ENCODE measurements at places on chromosomes 6 and 20.

DNA sequence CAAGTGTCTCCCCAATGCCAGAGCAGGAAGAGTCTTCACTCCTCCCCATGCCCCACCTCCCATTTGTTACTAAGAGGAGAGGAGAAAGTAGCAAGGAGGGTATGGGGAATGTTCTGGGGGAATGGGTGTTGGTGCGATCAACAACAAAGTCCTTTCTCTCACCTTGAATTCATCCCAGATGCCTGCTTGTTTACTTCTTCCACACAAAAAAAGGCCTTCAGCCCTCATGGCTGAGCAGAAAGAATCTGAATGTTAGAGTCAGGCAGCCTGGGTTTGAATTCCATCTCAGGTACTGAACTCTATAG lies 9.9 kb downstream of the MOG start:
- DNase-seq: no peak

DNA sequence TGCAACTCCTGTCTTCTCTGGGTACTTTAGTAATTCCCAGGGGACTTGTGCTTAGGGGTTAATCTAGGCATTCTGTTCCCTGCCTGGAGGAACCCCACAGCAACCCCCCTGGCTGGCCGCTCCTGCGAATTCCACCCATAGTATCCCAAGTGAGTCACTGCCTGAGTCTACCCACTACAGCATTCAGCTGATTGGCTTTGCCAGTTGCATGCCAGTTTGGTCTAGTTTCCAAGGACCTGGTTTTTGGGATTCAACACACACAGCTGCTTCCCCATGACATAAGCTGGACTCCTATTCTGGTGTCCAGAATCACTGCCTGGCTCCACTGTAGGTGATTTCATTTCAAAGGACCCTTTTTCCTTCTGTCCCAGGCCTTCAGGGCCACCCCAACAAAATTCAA lies 40.3 kb downstream of the PLCG1 start:
- no peak for DNase-seq

DNA sequence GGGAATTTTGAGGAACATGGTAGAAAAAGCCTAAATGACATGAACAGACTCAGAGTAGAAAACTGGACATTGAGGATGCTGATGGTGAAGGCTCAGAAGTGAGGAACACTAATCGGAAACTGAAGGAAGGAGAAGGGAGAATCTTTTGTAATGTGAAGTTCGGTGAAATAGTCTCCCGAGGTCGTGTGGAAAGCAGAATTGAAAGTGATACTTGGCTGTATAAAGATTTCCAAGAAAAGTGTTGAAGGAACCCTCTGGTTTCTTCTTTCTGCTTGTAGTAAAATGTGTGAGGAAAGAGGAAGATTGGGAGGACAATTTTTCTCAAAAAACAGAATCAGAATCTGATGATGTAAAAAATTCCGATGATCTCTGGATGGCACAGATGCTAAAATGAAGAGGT lies 115.4 kb downstream of the LAMP5 start:
- no peak for DNase-seq

- peak; percentile 77 for DNase-seq
Observed at GRCh38 chr6:16319813-16320532, 81.6 kb downstream of the GMPR start.

DNA sequence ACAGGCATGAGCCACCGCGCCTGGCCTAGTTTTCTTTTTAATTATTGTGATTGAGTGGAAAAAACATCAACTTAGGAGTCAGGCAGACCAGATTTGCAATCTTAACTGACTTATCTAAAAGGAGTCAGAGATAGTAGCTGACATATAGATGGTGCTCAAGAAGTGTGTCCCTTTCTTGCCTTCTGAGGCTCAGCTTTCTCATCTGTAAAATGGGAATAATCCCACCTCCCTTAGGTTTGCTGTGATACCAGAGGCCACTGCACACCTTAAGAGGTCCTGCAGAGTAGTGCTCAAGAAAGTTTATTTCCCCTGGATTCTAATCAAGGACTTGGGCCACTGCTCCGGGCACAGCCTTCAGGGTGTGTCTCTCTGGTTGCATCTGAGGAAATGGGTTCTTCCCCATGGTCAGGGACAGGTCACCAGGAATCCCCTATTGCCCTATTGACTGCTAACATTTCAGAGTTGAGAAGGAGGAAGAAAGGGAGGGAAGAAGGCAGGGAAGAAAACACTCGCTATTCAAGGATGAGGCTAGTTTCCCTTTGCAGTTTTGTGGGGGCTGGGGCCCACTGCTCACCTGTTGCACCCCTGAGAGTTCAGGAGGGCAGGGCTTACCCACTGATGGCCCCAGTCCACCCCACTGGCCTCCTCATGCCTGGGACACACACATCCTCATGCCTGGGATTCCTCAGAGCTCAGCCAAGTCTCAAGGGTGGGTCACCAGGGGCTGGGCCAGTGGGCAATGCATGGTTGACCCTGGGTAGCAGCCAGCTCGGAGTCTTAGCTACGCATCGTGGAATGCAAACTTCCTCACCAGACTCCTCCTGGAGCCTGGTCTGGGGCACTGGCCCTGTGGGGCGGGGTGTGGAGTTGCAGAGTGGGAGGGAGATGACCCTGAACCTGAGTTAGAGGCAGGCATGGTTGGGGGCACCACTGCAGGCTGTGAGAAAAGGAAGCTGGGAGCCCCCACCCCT lies 21.2 kb downstream of the C6orf132 start:
- DNase-seq: no peak

GRCh38 chr6:127267646-127268625 lies 1.3 kb downstream of the RNF146 start:
- no peak for DNase-seq

DNA sequence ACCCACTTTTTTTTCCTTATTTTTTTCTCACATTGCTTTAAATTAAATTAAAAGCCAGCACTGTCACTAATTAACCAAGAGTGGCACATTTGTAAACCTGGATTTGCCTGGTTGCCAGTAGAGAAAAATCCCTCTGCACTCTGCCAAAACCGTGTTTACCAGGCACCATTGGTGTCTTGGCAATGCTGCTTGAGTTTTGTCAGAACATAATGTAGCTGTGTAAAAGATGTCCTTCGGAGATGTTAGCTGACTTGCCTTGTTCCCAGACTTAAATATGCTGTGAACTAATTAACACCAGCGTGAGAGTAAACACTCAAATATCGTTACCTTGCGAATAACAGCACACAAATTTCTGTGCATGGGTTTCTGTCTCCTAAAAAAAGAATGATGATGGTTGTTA lies 694.9 kb upstream of the ID4 start:
- DNase-seq: no peak

DNA sequence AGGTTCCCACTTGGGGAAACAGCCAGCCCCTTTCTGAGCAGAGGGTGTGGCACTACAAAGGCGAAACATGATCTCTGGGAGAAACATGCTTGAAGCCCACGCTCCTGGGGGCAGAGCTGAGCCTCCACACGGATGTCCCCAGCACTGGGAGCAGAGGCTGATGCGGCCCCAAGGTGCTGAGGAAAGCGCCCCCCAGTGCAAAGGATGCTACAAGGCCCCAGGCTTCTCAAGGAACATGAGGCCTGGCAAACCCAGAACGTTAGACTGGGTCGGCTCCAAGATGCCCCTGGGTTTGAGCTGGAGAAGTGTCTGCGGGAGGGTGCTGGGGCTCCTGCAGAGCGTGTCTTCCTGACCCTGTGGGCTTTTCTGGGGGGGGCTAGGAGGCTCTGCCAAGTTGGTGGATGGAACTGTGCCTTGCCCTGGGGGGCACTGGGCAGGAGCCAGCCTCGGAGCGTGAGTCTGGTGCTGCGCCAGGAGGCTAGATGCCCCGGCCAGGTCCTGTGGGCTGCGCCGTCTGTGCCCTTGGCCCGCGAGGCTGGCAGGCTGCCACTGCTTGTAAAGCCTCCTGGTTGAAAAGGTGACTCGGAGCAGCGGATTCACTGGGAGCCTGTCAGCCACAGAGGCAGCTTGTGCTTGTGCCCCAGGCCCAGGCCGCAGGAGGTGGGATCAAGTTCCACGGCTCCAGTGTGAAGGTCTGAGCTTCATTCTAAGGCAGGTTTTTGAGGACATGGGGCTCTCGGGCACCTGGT lies 8.1 kb downstream of the SYNJ2 start:
- DNase-seq: no peak

DNA sequence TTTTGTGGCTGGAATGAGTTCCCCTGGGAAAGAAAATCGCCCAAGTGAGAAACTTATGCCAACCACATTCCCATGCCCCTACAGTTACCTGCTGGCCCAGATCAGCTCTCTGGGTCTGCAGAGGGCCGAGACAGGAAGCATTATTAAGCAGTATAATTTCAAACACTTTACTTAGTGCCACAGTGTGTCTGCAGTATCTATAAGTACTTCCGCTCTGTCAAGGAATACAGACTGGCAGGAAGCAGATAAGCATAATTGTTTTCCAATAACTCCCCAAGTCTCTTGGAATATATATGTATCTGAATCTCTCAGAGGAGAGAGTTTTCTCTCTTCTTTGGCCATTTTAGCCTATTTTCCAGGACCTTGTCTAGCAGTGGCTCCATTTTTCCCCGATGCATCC lies 24.9 kb downstream of the SAYSD1 start:
- DNase-seq: no peak

DNA sequence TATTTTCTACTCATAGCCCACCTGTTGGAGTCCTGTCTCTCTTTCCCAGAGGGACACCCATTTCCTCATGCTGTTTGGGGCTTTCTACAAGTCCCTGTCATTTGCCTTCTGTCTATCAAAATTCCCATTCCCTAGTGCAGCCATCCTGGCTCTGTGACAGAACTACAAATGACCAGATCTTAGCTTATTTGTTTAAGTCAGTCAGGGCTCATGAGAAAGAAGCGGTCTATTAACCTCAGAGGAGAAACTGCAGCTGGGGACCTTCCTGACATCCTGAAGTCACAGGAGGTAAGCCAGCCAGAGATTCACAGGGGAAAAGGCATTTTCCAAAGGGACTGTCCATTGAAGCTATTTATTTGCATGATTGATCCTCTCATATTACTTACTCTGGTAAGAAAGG lies 1.7 kb upstream of the COL9A1 start:
- no peak for DNase-seq

- no peak for DNase-seq
Observed at GRCh38 chr6:137208279-137208678, 10.9 kb downstream of the IFNGR1 start.

DNA sequence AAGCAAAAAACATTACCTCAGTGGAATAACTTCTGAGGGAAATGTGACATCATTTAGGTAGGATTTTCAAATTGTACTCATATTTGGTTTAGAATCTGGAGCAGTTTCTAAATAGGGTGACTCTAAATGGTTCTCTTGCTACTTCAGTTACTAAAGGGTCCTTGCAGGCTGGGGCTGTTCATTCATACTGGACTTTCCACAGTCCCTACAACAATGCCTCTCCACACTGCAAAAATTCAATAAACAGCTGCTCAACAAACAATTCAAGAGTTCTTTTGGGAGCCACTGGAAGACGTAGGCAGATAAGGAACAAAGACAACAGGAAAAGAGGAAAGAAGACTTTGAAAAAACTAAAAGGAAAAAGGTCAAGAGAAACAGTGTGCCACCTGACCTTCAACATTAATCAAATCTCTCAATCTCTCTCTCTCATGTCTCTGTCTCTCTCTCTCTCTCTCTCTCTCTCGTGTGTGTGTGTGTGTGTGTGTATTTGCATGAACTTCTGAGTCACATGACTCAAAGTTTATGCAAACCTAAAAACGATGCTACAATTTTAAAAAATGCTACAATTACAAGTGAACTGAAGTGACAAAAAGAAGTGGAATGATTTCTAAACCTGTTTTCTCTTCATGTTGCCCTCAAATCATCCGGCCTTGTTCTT lies 14.5 kb downstream of the NOL7 start:
- DNase-seq: no peak

- DNase-seq: no peak
Observed at GRCh38 chr6:119978274-119978889, 628.8 kb upstream of the MAN1A1 start.

- DNase-seq: no peak
Observed at GRCh38 chr6:151372164-151372563, 19.2 kb downstream of the ZBTB2 start.

DNA sequence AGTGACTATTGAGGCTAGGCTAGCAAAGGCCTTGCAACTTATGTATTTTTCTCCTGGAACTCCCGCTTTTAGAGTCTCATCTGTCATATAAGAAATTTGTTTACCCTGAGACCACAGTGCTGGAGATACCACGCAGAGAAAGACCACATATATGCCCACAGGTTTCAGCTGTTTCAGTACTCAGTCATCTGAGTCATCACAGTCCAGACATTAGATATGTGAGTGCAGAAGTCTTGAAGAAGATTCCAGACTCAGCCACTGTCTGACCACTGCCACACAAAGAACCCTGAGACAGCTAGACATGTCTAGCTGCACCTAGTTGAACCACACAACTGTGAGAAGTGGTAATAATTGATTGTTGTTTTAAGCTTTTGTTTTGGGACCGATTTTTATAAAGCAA lies 648.3 kb downstream of the EPM2A start:
- DNase-seq: no peak

DNA sequence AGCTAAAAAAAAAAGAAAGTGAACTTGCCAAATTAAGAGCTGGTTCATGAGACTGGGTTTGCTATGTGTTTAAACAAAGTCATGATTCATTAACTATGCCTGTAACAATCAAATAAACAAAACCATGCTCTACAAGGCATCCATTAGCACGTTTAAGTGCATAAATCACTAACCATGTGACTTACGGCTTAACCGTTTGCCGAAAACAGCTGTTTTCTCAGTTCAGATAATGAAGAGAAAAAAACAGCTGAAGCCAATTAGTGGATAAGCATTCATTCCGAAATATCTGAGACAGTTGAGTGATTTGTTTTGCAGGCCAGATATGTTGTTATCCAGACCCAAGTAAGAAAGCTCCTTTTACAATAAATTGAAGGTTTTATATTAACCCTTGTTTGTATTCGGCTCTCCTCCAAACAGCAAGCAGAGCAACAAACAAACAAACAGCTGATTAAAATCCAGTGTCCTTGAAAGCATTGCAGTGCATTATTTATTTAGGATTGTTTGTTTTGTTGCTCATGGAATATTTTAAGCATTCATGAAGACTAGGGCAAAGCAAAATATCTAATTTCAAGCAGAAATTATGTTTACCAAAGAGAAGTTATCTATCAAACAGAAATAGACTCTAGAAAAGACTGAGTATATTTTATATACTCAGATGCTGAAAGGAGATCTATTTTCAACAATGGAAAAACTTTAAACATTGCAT lies 343.5 kb downstream of the RFPL4B start:
- no peak for DNase-seq

- DNase-seq: no peak
Observed at GRCh38 chr6:165637586-165637985, 25.5 kb downstream of the PDE10A start.

DNA sequence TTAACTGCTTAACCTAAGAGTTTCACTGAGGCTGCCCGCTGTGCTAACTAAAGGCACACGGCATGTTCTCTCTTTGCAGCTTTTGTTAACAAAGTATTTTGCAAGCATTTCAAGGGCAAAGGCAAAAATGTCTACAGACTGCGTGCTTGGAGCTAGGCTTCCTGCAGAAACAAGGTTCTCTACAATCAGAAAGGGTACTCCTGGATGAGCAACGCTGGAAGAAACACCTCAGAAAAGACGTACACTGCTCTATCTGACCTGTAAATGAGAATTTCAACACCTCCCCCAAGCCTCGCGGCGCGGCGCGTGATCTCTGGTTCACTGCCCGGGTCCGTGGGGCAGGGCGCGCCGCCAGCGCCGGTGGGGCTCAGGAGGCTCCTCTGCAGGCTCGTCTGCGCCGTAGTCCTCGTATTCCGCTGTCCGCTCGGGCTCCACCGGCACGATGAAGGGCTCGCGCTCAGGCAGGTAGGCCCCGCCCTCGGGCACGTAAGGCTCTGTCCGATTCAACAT lies 120.9 kb downstream of the COL12A1 start:
- DNase-seq: no peak

All from amygdala (tissue), 56 donors.